Activated naive CD4-positive, alpha-beta T cell treated with anti-CD3 and anti-CD28 coated beads, Interleukin-2, amount 50 U/mL, for 72 hours (primary cell): ENCODE measurements at places on chromosomes 1 and 21.

DNA sequence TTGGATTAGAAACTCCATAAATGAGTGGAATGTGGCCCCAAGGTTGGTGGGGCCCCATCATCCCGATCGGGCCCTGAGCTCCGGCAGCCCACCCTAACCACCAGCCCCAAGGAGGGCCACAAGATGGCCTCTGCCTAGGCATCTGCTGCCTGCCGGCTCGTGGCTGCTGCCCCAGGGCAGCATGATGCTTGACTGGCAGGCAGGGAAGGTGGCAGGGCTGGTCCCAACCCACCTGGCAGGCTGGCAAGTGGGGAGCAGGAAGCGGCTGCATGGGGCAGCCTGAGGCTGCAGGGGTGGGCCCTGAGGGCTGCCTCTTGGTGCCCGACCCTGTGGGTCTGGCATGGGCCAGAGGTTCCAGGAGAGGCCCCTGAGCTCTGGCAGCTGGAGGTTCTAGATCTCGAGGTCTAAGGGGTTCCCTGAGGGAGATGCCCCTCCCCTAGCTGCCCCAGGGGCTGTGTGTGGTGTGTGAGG is 760 bp upstream of the GJC2 start:
- DNase-seq = no peak

GRCh38 chr1:36863500-36863899 is 170.8 kb downstream of the GRIK3 start:
- DNase-seq = no peak

DNA sequence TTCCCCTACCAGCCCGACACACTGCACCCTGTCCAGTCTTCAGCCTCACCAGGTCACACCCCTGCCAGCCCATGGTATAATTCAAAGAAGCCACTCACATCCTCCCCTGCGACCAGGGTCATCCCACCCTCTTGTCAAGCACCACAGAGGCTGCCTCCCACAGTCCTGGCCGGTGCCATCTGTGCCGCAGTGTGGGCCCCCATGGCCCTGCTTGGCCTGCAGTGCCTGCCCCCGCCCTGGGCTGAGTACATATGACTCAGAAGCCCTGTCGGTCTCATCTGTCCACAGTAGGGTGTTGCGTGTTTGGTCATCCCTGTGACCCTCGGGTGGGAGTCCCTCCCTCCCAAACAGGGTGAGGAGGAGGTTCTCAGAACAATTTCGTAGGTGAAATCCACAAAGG is 190.8 kb upstream of the AJAP1 start:
- DNase-seq = peak; percentile 39

- no peak for DNase-seq
Measured at GRCh38 chr1:5810553-5811270, 181.5 kb downstream of the NPHP4 start.
